ENCODE measurements at places on chromosomes 1 and 21.

DNA sequence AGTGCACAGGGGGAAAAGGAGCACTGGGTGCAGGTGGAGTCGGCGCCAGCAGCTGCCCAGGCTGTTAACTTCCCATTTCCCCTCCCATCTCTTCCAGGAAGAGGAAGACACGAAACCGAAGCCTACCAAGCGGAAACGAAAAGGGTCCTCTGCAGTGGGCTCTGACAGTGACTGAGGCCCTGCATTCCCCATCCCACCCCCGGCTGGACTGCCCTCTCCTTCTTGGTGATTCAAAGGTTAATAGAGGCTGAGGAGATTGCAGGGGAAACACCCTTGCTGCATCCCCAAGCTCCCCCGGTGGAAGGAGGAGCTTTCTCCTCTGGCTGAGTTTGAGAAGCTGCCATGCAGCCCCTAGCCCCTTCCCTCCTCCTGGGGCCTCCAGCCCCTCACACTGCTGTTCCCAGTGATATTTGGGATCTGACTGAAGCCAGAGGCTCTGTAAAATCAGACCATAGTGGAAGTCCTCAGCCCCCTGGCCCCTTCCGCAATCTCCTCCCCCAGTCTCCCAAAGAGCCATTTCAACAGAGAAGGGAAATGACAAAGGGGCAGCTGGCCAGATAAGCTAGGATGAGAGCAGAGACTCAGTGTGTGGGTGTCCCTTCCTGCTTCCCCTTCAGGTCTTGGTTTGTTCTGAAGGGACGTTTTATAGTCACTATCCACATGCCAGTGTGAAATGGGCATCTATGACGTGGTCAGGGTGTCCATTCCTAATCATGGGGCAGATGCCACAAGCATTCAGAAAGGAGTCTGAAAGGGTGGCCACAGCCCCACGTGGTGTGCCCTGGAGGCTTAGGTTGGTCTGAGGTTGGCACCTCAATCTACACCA lies 1.9 kb upstream of the SLC27A3 start:
- DNase-seq, result no peak

DNA sequence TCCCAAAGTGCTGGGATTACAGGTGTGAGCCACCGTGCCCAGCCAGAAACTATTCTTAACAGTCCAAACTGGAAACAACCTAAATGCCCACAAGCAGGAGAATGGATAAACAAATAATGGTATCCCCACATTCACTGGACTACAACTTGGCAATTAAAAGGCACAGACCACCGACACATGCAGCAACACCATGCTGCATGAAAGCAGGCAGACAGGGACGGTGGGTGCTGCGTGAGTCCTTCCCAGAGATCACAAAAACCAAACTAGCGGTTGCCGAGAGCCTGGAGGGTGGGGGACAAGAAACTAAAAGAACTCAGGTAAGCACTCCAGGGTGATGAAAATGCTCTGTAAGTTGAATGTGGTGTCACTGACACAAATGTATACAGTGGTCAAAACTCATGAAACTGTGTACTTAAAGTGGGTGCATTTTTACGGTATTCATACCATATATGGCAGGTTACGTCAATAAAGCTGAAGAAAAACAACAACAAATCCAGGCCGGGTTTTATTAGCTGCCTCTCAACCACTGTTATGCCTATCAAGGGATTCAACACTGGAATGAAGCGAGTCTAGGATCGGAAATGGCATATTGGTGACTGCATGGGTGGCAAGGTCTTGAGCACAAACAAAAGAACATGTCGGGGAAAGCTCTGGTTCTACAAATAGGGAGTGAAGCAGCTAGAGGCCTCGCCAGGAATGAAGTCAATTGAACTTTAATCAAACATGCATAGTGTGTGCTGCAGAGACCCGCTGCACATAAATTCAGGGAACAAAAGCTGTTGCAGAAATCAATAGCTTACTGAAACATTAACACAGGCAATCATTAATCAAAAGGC lies 52.4 kb downstream of the SLC45A1 start:
- no peak for DNase-seq

DNA sequence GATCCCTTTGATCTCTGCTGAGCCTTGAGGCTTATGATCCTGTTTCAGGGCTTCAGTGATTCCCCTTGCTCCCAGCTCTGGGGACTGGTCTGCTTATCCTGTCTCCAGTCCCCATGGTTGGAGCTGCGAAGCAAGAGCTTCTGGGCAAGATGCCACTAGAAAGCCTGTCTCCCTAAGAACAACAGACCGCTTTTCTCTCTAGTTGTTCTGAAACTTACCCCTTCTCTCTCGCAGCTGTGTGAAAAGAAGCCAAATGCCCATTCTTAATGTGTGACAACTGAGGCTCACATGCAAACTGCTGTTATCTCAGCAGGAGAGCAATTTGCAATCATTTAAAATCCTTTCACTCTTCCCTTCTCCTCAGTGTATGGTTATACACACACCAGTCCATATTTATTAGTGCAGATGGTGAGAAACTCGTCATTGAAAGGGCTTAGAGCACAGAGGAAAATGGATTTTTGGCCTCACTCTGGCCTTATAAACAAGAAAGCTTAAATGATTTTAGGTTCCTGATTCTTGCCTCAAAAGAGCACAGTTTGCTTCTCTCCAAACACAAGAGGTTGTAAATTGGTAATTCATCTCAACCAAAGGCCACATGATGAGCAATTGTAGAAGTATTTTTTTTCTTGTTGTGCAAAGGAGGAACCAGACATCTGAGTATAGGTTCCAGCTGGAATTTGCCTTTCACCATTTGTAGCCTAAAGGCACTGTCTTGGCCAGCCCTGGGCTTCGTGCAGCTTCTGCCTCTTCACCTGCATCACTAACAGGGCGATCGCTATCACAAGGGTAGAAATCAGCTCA lies 179.2 kb upstream of the LMO4 start:
- DNase-seq, result no peak

DNA sequence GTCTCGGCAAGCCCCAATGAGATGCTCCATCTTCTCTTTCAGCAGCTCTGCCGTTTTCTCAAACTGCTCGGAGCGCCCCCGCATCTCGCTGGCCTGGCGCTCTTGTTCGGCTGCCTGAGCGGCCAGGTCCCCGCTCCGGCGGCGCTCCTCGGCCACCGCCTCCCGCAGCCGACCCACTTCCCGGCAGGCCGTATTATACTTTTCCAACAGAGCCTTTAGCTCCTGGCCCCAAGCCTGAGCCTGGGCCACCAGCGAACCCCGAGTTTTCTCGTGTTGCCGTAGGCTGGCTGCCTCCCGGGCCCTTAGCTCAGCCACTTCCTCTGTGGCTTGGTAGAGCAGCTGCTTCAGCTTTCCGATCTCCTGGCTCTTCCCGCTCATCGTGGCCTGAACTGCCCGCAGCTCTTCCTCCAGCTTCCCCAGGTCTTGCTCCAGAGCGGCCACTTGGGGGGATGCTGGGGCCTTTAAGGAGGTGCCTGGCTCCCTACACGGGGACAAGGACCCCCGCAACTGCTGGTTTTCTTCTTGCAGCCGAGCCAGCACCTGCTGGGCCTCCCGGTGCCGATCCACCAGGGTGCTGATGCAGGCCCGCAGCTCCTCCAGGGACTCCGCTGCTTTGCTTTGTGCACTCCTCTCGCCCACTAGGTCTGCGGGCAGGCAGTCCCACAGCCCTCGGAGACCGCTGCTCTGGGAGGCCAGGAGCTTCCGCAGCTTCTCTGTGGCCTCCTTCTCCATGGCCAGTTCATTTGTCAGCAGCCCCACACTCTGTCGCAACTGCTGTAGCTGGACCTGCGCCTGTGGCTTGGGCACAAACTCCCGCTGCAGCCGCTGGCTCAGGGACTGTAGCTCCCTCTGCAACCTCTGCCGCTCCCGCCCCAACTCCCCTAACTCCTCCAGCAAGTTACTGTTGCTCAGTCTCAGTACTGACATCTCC lies 13.4 kb upstream of the PIAS3 start:
- DNase-seq, result no peak

GRCh38 chr1:33088119-33088906 lies 7.4 kb downstream of the AZIN2 start:
- DNase-seq, result no peak
